Fibroblast of skin of right biceps (primary cell): ENCODE measurements at places on chromosomes 12 and 14.

DNA sequence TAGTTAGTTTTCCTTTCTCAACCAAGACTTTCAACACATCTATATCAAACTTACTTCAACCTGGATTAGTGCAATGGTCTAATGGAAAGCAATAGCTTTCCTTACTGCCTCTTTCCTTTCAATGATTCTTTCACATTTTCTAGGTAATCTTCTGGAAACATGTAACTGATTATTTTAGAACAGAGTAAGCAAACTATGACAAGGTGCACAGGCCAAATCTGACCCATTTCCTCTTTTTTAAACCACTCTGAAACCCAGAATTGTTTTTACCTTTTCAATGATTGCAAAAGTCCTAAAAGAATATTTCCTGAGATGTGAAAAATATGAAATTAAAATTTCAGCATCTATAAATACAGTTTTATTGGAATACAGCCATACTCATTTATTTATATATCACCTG lies 81.6 kb upstream of the TMTC2 start:
- no peak for DNase-seq

- no peak for DNase-seq
Measured at GRCh38 chr12:116087399-116087798, 190.1 kb downstream of the MED13L start.

GRCh38 chr12:24749171-24749570 lies 199.7 kb downstream of the BCAT1 start:
- no peak for DNase-seq

- DNase-seq: no peak
Measured at GRCh38 chr12:3728686-3729085, 24.2 kb downstream of the CRACR2A start.

- DNase-seq: no peak
Measured at GRCh38 chr14:76828339-76829012, 2.3 kb downstream of the LRRC74A start.

DNA sequence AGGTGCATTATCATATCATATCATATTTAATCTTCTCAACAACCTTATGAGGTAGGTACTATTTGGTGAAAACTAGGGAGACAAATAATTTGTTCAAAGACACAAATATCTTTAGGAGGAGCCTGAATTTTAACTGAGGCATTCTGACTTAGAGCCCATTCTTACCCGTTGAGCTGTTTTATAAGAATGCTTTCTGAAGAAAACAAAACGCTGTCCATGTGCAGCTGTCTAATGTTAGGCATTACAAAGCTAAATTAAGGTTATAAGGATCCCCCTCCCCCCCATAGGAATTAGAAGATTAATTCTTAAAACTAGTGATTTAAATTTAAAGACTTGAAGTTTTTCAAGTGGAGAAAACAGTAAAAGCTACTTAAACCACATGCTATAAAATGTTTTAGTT lies 6.4 kb downstream of the KTN1 start:
- no peak for DNase-seq

GRCh38 chr14:77046721-77047120 lies 18.2 kb upstream of the IRF2BPL start:
- DNase-seq: no peak

DNA sequence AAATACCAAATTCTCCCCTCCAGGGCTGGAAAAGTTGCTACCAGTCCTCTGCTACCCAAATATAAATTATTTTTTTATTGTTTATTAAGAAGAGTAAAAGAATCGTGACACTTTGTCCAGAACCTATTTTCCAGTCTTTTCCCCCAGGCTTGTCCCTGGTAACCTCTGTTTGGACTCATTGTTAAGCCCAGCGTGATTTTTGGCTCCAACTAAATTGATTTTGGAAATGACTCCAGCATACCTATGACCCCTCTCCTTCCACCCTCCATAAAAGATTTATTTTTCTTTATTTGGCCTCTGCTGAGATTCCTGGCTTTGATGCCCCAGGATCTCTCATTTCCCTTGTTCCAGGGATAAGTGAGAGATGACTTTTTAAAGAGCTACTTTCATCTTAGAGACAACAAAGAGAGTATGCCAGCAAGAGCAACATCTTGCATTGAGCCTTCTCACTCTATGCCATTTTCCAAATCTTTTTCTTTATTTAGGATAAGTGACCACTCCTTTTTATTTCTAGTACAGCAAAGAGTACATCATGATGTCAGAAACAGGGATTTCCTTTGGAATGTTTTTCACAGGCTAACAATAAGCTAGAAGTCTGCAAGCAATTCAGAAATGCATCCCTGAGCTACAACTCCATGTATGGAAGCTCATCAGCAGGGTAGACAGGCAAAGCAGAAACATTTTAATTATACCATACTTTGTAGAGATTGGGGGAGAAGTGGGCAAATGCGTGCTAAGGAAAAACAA lies 75.8 kb downstream of the DAD1 start:
- DNase-seq: no peak

- peak; percentile 5 for DNase-seq
Measured at GRCh38 chr12:17304503-17305347, 698.8 kb upstream of the LMO3 start.

- no peak for DNase-seq
Measured at GRCh38 chr14:71076462-71077092, 169.3 kb downstream of the PCNX1 start.

DNA sequence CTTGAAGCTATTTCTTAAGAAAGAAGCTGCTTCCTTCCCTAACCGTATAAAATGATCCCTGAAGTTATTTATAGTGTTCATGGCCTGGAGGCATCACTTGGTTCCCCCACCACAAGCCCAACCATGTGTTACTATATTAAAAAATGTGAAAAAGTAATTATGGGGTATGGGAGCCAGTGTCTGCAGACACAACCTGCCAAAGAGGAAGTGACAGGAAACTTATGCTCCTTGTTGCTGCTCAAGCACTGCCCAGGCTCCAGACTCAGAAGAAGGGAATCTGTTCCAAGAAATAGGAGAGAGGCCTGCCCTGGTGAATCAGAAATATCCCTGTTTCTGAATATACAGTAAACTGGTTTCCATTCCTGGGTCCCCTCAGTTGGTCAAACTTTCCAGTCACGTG lies 217.2 kb upstream of the BMP4 start:
- peak; percentile 46 for DNase-seq

DNA sequence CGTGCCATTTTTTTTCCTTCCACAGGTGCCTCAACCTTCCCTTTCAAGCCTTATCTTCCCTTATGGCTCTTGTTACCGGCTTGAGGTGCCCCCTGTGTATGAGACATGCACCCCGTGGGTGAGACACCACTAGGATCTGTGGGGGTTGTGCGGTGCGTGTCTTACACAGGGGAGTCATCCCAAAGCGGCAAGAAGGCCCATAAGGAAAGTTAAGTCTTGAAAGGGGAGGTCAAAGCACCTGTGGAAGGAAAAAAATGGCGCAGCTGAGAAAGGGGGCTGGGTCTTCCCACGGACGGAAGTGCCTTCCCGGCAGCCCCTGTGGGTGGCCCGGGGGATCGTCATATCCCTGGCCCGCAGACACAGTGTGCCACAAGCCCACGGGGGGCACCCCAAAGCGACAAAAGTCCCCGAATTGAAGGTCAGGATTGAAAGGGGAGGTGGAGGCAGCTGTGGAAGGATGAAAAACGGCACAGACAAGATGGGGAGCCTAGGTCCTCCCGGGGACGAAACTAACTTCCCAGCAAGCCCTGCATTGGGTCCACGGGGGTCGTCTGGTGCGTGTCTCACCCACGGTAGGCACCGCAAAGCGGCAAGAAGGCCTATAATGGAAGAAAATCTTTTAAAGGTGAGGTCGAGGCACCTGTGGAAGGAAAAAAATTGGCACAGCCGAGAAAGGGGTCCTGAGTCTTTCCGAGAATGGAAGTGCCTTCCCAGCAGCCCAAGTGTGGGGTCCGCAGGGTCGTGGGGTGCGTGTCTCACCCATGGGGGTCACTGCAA lies 273.3 kb downstream of the ALG10 start:
- no peak for DNase-seq

GRCh38 chr12:13277293-13277692 lies 80.8 kb downstream of the EMP1 start:
- no peak for DNase-seq

- DNase-seq: no peak
Measured at GRCh38 chr12:107921062-107921461, 146.6 kb downstream of the ASCL4 start.

- DNase-seq: peak; percentile 48
Measured at GRCh38 chr12:52860102-52860823, 11.5 kb upstream of the KRT78 start.

- DNase-seq: no peak
Measured at GRCh38 chr14:33948145-33948868, 2.6 kb downstream of the EGLN3 start.

- no peak for DNase-seq
Measured at GRCh38 chr12:106308121-106308520, 5.6 kb downstream of the TCP11L2 start.

DNA sequence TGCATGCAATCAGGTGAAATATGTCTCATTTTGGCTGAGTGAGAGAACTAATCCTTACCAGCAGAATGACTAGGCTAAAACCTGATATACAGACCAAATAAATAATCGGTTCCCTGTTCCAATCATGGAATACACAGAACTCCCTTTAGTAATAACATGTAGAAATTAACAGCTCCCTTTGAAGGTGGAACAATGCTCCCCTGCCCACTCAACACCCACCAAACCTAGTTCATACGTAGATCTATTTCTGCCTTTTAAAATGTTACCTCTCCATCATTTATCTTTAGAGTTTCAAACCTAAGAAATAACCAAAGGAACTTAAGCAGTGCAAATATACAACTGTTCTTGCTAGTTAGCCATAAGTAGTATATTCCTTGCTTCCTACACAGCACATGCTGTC lies 153.7 kb upstream of the ABCD2 start:
- DNase-seq: no peak

DNA sequence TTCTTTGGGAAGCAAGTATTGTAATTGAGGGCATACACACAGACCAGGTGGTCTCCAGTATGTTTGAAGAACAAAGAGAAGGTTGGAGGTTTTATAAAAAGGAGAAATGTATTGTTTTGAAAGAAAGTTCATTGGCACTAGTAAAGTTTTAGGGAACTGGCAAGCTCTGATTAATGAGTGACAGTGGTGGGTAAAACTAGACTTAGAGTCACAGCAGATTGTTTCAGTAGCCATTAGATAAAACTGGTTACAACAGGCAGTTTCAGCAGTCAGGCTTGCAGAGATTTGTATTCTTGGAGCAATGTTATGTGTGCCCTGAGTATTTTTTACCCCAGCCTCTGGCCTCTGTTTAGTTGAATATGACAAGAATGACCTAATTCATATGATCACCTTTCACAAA lies 49.1 kb upstream of the ARID2 start:
- no peak for DNase-seq

GRCh38 chr12:11825278-11825677 lies 175.8 kb downstream of the ETV6 start:
- DNase-seq: no peak

- DNase-seq: no peak
Measured at GRCh38 chr14:61802010-61802568, 39.9 kb downstream of the SNAPC1 start.

DNA sequence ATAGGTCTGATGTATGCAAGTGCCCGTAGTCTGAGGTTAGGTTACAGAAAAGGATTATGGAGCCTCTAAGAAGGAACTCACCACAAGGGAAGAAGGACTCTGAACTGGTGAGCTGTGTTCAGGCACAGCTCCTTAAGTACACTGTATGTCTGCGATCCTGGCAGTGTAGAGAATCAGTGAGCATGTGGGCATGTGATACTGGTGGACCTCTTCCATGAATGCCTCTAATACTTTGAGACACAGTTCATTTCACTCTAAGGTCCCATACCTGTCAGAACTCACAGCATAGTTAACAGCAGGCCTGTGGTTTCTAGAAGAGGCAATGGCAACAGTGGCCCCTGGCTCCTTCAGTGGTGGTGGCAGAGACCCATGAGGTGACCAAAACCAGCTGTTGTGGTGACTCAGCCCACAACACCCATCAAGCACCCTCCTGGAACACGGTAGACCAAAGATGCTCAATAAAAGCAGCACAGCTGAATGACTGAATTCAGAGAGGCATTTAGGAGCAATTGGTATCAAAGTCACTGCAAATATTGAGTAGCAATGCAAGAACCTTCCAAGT lies 6.9 kb upstream of the OR6J1 start:
- peak; percentile 54 for DNase-seq
